ENCODE measurements at places on chromosomes 7 and 10. TPM values are rescaled to one million over a fixed set of nuclear protein-coding genes. Genes with fewer than 3 reads are reported as not detected.

- peaks cover 17% of the 10 kb centered on the region for H3K27me3 ChIP-seq
- no peak overlapping the region for H3K4me3 ChIP-seq
- no peak overlapping the region for H3K27ac ChIP-seq
- no peaks in the 10 kb centered on the region for H3K36me3 ChIP-seq
- no peaks in the 10 kb centered on the region for H3K4me1 ChIP-seq
- DNase-seq = no peak
Observed at GRCh38 chr10:118901380-118901779, 128.1 kb upstream of the NANOS1 start.

NOS3 gene
- 10.8 TPM for total RNA-seq

DNA sequence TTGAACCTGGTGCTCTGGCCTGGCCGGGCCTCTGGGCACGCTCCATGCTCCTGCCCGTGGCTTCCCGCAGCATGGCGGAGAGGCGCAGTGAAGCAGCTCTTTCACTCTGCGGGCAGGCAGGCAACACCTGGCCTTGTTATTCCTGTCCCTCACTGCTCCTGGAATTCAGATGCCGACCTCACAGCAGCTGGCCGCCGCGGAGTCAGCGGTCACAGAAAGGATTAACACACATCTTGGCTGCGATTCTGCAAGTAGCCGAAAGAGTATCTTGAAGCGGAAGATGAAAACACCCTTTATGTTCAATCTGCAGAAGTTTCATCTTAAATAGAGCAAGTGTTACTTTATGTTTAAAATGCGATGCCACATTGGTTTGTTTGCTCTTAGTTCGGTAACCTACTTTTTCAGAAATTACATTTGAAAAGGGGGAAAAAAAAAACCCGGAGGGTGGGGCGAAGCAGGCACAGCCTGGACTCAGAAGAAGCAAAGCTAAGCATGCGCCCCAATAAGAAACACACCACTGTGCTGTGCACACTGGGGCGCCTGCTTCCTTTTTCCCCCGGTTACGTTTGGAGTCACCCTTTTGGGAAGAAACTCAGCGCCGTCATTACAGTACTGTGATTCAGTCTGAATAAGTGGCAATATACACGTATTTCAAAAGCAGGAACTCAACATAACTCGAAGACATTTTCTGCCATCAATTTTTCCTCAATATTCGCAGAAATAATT is 42.3 kb downstream of the BRI3 start:
- H3K36me3 ChIP-seq = no peaks in the 10 kb centered on the region
- H3K27me3 ChIP-seq = peaks cover 10% of the 10 kb centered on the region
- no peak overlapping the region for H3K4me3 ChIP-seq
- H3K4me1 ChIP-seq = no peaks in the 10 kb centered on the region
- no peak overlapping the region for H3K27ac ChIP-seq

FERD3L gene
- total RNA-seq = not detected

PTPN20 gene
- 1.1 TPM for total RNA-seq

DNA sequence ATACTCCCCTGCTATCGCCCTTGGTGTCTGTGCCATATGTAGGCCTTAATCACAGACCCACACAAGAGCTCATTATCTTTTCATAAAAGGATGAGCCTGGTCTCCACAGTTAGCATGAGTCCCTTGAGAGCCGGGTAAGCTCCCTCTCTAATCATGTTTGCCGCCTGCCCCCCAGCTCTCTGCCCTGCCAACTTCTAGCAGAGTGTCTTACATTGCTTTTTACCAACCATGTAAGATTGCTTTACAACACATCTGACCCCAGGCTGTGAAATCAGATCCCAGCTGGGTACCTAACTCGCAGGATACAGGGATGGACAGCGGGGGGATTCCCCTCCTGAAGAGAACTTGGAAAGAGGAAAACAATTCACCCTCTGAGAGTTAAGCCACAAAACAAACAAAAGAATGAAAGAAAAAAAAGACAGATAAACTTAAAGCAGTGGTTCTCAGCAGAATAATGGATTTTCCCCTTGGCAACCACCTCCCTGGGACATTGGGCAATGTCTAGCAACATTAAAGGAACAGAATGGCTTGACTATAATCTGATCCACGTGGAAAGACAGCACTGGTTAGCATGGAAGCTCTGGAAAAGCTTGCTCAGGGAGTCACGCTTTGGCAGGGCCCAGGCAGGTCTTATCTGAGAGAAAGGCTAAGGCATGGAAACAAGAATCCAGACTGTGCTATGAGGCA is 39.4 kb upstream of the ATOH7 start:
- H3K36me3 ChIP-seq = no peaks in the 10 kb centered on the region

DNA sequence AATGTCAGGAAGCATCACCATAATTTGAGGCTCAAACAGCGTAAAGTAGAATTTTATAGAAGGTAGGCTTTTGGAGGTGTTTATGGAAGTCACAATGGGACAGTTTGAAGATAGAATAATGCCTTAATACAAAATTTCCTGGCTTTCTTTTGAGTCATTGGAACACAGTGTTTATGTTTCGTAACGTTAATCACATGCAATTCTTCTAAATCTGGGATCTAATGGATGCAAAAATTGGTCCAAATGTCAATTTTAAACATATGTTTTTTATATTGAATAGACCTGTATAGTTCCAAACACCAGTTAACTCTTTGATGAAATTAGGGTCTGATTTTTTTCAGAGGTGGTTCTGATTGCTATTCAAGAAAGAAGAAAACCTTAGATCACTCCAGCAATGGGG is 86.5 kb upstream of the HPS1 start:
- H3K4me3 ChIP-seq = no peak overlapping the region
- no peaks in the 10 kb centered on the region for H3K4me1 ChIP-seq
- peaks cover 3% of the 10 kb centered on the region for H3K27me3 ChIP-seq
- no peak overlapping the region for H3K27ac ChIP-seq
- H3K36me3 ChIP-seq = no peaks in the 10 kb centered on the region

ITPRID1 gene
- not detected for total RNA-seq

FRMPD2 gene
- total RNA-seq = not detected

GRCh38 chr7:1187127-1187526 is 27.1 kb upstream of the ZFAND2A start:
- peaks cover 43% of the 10 kb centered on the region for H3K27me3 ChIP-seq
- H3K4me1 ChIP-seq = peaks cover 15% of the 10 kb centered on the region
- H3K27ac ChIP-seq = no peak overlapping the region
- peaks cover 6% of the 10 kb centered on the region for H3K36me3 ChIP-seq

C10orf88 gene
- 9.5 TPM for total RNA-seq

SYT15B gene
- total RNA-seq = 0.26 TPM

GRCh38 chr7:30467271-30467670 is 11.3 kb downstream of the NOD1 start:
- no peaks in the 10 kb centered on the region for H3K27me3 ChIP-seq
- no peak overlapping the region for H3K27ac ChIP-seq
- no peak overlapping the region for H3K4me3 ChIP-seq
- H3K36me3 ChIP-seq = peaks cover 29% of the 10 kb centered on the region

- H3K27me3 ChIP-seq = peaks cover 2% of the 10 kb centered on the region
- H3K4me3 ChIP-seq = no peak overlapping the region
- no peak overlapping the region for H3K27ac ChIP-seq
- H3K36me3 ChIP-seq = no peaks in the 10 kb centered on the region
- no peaks in the 10 kb centered on the region for H3K4me1 ChIP-seq
- DNase-seq = no peak
Observed at GRCh38 chr7:124781907-124782734, 16.5 kb upstream of the GPR37 start.

DNA sequence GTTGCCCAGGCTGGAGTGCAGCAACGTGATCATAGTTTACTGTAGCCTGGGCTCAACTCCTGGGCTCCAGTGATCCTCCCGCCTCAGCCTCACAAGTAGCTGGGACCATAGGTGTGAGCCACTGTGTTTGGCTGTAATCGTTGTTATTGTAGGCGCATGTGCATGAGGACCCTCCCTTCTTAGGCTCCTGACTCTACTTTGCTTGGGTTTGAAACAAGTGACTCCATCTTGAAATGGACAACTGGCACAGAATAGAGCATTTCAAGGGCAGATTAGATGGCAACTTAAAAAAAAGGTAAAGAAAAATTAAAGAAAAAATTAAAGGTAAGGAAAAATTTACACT is 15.4 kb upstream of the GIMAP8 start:
- H3K27ac ChIP-seq = no peak overlapping the region
- no peak overlapping the region for H3K4me3 ChIP-seq
- peaks cover 2% of the 10 kb centered on the region for H3K27me3 ChIP-seq
- H3K4me1 ChIP-seq = peaks cover 53% of the 10 kb centered on the region

GRCh38 chr10:16787361-16787791 is 29.8 kb downstream of the RSU1 start:
- peaks cover 41% of the 10 kb centered on the region for H3K36me3 ChIP-seq
- H3K27me3 ChIP-seq = no peaks in the 10 kb centered on the region
- H3K4me3 ChIP-seq = peak overlapping the region; percentile 28
- peak; percentile 77 for DNase-seq
- H3K27ac ChIP-seq = peak overlapping the region; percentile 83

DNA sequence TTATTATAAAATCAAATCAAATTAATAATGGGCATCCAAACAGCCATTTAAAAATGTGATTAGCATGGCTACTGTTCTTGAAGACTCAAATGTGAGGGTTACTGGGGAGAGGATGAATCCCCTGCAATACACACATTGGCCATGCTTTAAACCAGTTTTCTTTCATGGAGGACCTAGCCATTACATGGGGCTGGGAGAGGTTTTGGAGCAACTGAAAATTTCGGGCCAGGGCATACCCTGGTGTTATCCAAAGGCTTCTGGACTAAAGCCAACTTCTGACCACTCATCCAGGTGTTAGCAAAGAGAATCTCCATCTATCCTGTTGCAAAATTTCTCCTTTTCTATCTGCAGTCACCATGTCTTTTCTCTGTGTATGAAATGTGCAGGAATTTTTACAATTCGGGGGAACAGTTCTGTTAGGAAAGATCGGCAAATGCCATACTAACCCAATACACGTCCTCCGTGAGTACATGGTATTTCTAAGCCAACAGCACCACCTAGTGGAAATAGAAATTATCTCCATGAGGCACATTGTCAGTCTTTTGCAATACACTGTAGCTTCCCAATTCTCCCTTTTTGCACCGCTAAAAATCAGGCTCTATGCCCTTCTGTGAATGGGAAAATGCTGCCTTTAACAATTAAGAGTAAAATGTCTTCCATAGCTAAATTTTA is 47.0 kb upstream of the ZNF107 start:
- no peaks in the 10 kb centered on the region for H3K36me3 ChIP-seq
- no peak overlapping the region for H3K4me3 ChIP-seq
- H3K4me1 ChIP-seq = no peaks in the 10 kb centered on the region
- no peaks in the 10 kb centered on the region for H3K27me3 ChIP-seq
- DNase-seq = no peak
- no peak overlapping the region for H3K27ac ChIP-seq

All from activated CD8-positive, alpha-beta memory T cell treated with anti-CD3 and anti-CD28 coated beads, Interleukin-2, amount 10 ng/mL, durations not matched to agents 7 days and 5 days (primary cell).